ENCODE measurements at places on chromosomes 12 and 14. TPM values are rescaled to one million over a fixed set of nuclear protein-coding genes. Genes with fewer than 3 reads are reported as not detected.
A peak's percentile ranks its signal among the peaks of the same experiment; 100 is the strongest.

Gene PIWIL1
- not detected for total RNA-seq

- no peaks in the 10 kb centered on the region for H3K36me3 ChIP-seq
- peak overlapping the region; percentile 23 for H3K4me3 ChIP-seq
- no peaks in the 10 kb centered on the region for H3K27me3 ChIP-seq
These were observed 10.4 kb downstream of the BEST3 start for GRCh38 chr12:69688471-69689427.

Gene GSG1
- not detected for total RNA-seq

Gene POTEG
- total RNA-seq, result not detected

DNA sequence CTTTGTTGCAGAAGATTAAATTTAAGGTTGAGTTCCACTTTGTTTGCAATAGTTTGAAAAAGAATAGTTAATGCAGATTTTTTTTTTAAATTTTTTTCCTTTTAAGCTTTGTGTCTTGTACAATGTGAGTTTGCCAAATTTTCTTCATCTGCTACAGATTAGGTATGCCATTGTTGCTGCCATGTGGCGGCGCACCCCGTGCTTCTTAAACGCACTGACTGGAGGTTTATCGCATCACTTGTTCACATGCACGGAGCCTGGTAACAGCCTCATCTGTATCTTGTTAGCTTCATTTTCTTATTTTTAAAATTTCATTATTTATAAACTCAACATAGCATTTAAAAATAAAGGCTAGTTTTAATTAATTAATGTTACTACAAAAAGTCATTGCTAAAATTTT, 43.5 kb downstream of the ETNK1 start:
- no peak overlapping the region for H3K27ac ChIP-seq
- H3K4me1 ChIP-seq, result no peaks in the 10 kb centered on the region
- H3K27me3 ChIP-seq, result no peaks in the 10 kb centered on the region

DNA sequence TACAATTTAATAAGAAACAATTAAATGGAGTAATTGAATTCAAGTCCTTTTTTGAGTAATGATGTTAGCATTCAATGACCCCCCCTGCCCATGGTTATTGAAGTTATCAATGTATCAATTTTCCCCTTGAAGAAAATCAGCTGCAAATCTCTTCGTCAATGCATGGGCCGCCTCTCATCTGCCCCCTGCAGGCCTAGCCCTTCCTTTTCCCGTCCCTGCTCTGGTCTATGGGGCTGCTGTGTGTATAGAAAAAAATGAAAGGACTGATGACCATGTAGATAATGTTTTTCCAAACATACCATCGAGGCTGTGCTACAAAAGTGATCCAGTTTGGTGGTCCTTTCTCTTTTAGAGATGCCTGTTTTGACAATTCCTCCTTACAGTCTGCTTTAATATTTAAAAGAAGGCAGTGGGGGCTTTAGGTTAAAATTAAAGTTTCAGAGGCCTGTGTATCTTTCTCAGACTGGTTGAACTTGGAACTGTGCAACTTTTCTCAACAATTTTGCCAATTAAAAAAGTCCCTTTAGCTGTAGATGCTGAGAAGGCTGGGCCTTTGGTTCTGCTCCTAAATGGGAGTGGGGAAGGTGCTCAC, 98.4 kb downstream of the APAF1 start:
- H3K36me3 ChIP-seq, result no peaks in the 10 kb centered on the region
- H3K4me3 ChIP-seq, result no peak overlapping the region
- H3K27ac ChIP-seq, result no peak overlapping the region
- DNase-seq, result peak; percentile 21

DNA sequence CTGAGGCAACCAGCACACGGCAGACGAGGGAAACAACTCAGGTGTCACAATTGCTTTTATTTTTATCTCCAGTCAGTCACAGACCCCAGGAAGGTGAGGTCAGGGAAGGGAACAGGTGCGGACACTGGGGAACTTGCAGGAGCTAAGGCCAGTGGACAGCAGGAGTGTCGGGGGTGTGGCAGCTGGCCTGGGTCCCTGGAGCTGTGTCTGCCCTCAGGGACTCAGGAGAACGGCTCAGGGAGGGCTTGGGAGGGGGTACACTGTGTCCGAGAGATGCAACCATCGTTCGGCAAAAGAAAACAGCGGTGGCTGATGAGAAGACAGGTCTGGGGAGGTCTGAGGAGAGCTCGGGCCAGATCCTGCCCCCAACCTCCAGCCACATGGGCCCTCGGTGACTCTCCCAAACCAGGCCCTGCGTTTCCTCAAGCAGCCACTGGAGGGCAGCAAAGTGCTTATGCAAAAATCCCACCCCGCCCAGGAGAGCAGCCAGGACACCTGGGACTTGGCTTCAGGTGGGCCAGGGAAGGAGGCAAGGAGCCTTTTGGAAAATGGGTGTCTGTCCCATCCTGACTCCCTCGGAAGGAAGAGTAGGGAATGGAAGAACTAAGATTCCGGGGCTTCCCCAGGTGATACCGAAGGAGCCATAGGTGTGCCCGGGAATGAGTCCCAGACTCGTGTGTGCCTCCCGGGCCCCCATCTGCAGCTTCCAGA, 24.1 kb upstream of the BCDIN3D start:
- H3K27me3 ChIP-seq, result no peaks in the 10 kb centered on the region
- no peaks in the 10 kb centered on the region for H3K36me3 ChIP-seq
- H3K4me1 ChIP-seq, result peaks cover 11% of the 10 kb centered on the region
- H3K4me3 ChIP-seq, result no peak overlapping the region
- DNase-seq, result peak; percentile 52

DNA sequence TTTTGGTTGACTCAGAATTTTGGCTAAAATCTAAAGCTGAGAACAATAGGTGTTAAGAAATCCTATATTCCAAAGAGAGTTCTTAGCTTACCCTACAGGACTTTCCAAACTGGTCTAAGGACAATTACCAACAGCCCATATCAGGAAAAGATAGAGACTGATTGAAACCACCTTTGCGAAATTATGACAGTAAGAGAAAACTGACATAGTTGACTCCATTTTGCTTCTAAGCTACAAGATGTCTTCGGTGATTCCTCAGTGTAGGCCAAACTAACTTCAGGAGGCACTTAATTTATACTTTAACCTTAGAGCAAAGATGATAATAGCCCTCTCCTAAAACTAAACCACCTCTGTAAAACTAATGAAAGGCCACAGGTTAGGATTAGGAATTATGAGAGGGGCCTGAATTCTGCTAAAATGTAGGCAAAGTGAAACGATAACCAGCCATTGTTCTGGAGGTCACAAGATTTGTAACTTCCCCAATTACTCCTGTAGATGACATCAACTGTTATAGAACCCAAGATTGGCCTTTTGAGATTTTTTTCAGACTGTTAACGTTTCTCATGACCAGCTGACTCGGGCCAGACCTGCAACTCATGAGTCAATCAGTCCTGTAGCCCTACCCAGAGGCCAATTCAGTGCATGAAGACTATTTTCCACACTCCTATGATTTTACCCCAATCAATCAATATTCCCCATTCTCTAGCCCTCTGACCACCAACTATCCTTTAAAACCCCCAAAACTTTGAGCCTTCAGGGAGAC, 43.0 kb downstream of the KLRG1 start:
- no peaks in the 10 kb centered on the region for H3K27me3 ChIP-seq
- H3K4me1 ChIP-seq, result no peaks in the 10 kb centered on the region
- no peaks in the 10 kb centered on the region for H3K36me3 ChIP-seq
- no peak overlapping the region for H3K4me3 ChIP-seq
- no peak for DNase-seq
- no peak overlapping the region for H3K27ac ChIP-seq

DNA sequence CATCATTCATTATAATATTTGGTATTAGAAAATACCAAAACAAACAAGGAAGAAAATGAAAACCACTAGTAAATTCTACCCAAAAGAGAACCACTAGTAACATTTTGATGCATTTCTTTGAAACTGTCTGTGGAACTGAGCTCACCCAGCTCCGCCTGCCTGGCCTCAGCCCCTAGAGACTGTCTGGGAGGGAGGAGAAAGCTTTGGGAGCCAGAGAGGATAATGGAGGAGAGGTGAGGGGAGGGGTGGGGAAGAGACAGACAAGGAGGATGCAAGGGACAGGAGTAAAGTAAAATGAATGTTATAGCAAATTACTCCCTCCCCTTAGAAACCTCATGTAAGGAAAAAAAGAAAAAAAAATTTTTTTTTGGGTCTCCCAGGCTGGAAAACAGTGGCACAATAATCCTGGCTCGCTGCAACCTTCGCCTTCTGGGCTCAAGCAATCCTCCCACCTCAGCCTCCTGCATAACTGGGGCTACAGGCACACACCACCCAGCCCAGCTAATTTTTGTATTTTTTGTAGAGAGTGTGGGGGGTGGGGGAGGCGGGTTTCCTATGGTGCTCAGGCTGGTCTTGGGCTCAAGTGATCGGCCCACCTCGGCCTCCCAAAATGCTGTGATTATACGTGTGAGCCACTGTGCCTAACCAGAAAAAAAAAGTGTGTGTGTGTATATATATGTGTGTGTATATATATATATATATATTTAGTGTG, 3.2 kb upstream of the MMP19 start:
- DNase-seq, result no peak
- H3K4me1 ChIP-seq, result peaks cover 11% of the 10 kb centered on the region
- H3K4me3 ChIP-seq, result no peak overlapping the region
- H3K27me3 ChIP-seq, result no peaks in the 10 kb centered on the region
- H3K36me3 ChIP-seq, result no peaks in the 10 kb centered on the region
- no peak overlapping the region for H3K27ac ChIP-seq

Gene HCAR2
- total RNA-seq, result not detected

- H3K27ac ChIP-seq, result no peak overlapping the region
- H3K27me3 ChIP-seq, result 0 out of 2 replicates have a peak, but pooled peaks cover 9% of the 10 kb centered on the region
- no peak overlapping the region for H3K4me3 ChIP-seq
- no peaks in the 10 kb centered on the region for H3K36me3 ChIP-seq
- no peaks in the 10 kb centered on the region for H3K4me1 ChIP-seq
These were observed 91.1 kb downstream of the PLXNC1 start for GRCh38 chr12:94239332-94239993.

GRCh38 chr14:93083917-93084316, 31.8 kb downstream of the ITPK1 start:
- H3K27me3 ChIP-seq, result no peaks in the 10 kb centered on the region
- no peak overlapping the region for H3K4me3 ChIP-seq
- DNase-seq, result no peak
- peaks cover 18% of the 10 kb centered on the region for H3K4me1 ChIP-seq
- H3K36me3 ChIP-seq, result no peaks in the 10 kb centered on the region
- H3K27ac ChIP-seq, result no peak overlapping the region

Gene PPP4R4
- 5.5 TPM for total RNA-seq

DNA sequence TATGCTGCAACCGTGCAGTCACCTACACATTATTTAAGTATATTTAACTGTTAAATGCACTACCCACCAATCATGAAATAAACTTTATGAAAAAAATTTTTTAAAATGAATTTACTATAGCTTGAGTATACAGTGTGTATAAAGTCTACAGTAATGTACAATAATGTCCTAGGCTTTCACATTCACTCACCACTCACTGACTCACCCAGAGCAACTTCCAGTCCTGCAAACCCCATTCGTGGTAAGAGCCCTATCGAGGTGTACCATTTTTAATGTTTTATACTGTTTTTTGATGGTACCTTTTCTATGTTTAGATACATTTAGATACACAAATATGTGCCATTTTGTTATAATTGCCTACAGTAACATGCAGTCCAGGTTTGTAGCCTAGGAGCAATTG, 48.1 kb downstream of the KLRG1 start:
- H3K27ac ChIP-seq, result no peak overlapping the region
- H3K4me3 ChIP-seq, result no peak overlapping the region
- H3K36me3 ChIP-seq, result no peaks in the 10 kb centered on the region
- 0 out of 2 replicates have a peak, but pooled peaks cover 4% of the 10 kb centered on the region for H3K27me3 ChIP-seq

GRCh38 chr12:86091681-86092080, 164.5 kb downstream of the MGAT4C start:
- no peak overlapping the region for H3K27ac ChIP-seq
- DNase-seq, result no peak

Gene CDH24
- 19.3 TPM for total RNA-seq

- no peak overlapping the region for H3K4me3 ChIP-seq
- DNase-seq, result no peak
- H3K4me1 ChIP-seq, result no peaks in the 10 kb centered on the region
- no peak overlapping the region for H3K27ac ChIP-seq
- H3K27me3 ChIP-seq, result no peaks in the 10 kb centered on the region
- no peaks in the 10 kb centered on the region for H3K36me3 ChIP-seq
These were observed 54.0 kb downstream of the TAOK3 start for GRCh38 chr12:118318744-118319143.

Gene RASAL1
- 16.0 TPM for total RNA-seq

- no peaks in the 10 kb centered on the region for H3K36me3 ChIP-seq
- H3K4me3 ChIP-seq, result no peak overlapping the region
- no peaks in the 10 kb centered on the region for H3K4me1 ChIP-seq
- no peak for DNase-seq
- H3K27me3 ChIP-seq, result no peaks in the 10 kb centered on the region
- H3K27ac ChIP-seq, result no peak overlapping the region
These were observed 15.2 kb downstream of the ARL6IP4 start for GRCh38 chr12:122995503-122996187.

Gene ZNF664
- 124 TPM for total RNA-seq

- no peaks in the 10 kb centered on the region for H3K4me1 ChIP-seq
- H3K27ac ChIP-seq, result no peak overlapping the region
- no peak overlapping the region for H3K4me3 ChIP-seq
- no peaks in the 10 kb centered on the region for H3K36me3 ChIP-seq
- peaks cover 24% of the 10 kb centered on the region for H3K27me3 ChIP-seq
These were observed 3.1 kb downstream of the LACRT start for GRCh38 chr12:54631551-54631950.

Gene PLCZ1
- total RNA-seq, result not detected

Gene FGD6
- 18.2 TPM for total RNA-seq

DNA sequence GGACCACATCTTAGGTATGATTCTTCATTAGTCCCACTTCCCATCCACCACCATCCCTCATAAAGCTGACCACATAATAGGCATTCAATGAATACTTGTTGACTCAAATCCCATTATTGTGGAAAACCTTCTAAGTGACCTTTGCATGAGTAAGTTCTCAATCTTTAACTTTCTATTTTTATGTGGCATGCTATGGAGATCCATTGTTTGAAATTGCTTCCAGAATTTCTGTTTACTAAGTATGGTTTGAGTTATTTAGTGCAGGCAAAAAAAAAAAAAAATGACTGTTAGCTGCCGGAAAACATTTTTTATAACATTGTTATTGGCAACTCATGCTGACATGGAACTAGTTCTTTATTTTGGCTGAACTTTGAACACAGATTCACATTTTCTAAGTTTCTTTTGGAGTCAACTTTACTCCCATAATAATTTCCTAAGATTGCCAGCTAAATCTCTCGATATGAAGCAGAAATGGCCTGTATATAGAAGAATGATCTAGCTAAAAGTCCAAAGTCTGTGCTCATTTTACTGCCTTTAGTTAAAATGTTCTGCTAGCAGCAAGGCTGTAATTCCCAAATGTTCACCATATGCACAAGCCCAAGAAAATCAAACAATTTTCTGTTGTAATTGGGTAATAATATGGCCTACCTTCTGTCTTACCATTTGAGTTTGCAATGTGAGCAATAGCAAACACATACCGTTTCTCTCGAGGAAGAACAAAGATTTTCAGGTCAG, 77.9 kb downstream of the PTGER2 start:
- H3K27ac ChIP-seq, result no peak overlapping the region
- no peaks in the 10 kb centered on the region for H3K27me3 ChIP-seq
- DNase-seq, result peak; percentile 13
- no peaks in the 10 kb centered on the region for H3K4me1 ChIP-seq

Gene SVOP
- total RNA-seq, result 0.47 TPM
